ENCODE measurements at places on chromosomes 2 and 18.

- no peaks in the 10 kb centered on the region for H3K27me3 ChIP-seq
- no peak overlapping the region for H3K4me3 ChIP-seq
- H3K36me3 ChIP-seq: no peaks in the 10 kb centered on the region
- DNase-seq: no peak
- no peak overlapping the region for H3K27ac ChIP-seq
These were observed 105.9 kb upstream of the THOC1 start for GRCh38 chr18:373780-374179.

DNA sequence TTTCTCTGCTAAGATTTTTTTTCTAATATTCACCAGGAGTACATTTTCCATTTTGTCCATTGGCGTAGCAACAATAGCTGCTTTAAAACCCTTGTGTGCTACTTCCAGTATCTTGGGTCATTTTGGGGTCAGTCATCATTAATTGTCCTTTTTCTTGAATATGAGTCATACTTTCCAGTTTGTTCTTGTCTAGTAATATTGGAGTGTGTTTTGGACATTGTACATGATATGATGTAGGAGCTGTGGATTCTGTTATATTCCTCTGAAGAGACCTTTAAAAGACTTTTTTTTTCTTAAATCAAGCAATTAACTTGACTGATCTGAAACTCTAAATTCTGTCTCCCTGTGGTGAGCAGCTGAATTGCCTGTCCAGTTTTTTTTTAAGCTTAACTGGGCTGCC is 40.8 kb downstream of the AGPS start:
- H3K4me3 ChIP-seq: no peak overlapping the region
- H3K36me3 ChIP-seq: no peaks in the 10 kb centered on the region
- no peak overlapping the region for H3K27ac ChIP-seq
- H3K27me3 ChIP-seq: no peaks in the 10 kb centered on the region
- no peaks in the 10 kb centered on the region for H3K4me1 ChIP-seq

- H3K4me1 ChIP-seq: peaks cover 22% of the 10 kb centered on the region
- H3K27ac ChIP-seq: no peak overlapping the region
- H3K27me3 ChIP-seq: no peaks in the 10 kb centered on the region
- DNase-seq: no peak
- no peak overlapping the region for H3K4me3 ChIP-seq
These were observed 136.2 kb downstream of the THADA start for GRCh38 chr2:43459446-43460173.

- no peaks in the 10 kb centered on the region for H3K4me1 ChIP-seq
- H3K4me3 ChIP-seq: no peak overlapping the region
- no peaks in the 10 kb centered on the region for H3K36me3 ChIP-seq
- DNase-seq: no peak
These were observed 260.0 kb downstream of the GULP1 start for GRCh38 chr2:188551671-188552070.

DNA sequence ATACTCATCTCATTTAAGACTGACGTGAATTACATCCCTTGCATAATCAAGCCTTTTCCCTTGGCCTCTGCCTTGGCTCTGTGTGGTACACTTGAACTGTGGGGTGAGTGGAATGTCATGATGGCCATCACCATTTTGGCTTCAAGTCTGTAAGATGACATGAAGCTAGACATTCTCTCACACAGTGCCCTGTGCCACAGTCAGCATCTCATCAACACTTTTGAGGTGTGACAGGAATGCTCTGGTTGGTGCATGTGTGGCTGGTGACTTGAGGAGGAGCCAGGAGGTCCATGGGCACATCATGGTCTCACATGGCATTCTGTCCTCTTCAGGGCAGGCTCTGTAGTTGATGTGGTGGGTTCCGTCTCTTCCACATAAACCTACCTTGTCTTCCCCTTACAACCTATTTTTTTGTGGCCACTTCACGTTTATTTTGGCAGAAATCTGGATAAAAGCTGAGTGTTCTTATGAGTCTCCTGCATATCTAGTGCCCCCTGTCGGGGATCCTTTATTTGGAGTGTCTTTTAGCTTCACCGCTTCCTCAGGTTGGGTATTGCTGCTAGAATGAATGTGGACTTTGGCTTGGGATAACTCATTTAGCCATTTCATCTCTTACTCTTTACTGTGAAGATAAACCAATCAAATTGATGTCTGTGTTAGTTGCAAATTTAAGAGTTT is 28.1 kb downstream of the MAP4K4 start:
- no peak overlapping the region for H3K4me3 ChIP-seq
- no peak for DNase-seq
- H3K27me3 ChIP-seq: no peaks in the 10 kb centered on the region
- H3K36me3 ChIP-seq: no peaks in the 10 kb centered on the region
- H3K4me1 ChIP-seq: no peaks in the 10 kb centered on the region

DNA sequence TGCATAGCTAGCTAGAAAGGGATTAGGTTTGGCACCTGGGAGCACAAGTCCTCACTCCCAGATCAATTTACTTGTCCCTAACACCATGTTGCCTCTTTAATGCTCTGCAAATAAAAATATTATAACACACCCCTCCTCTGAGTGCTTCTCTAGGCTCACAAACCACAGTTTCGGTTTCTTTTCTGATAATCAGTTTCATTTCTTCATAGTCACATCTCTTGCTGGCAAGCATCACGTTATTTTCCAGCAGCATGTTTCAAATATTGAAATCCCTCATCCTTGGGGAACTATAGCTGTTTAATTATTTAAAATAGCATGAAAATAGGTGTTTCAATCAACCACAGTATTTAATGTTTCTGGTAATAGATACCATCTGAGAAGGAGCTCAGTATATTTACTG is 13.9 kb upstream of the SMCHD1 start:
- H3K4me3 ChIP-seq: no peak overlapping the region
- H3K27me3 ChIP-seq: peaks cover 4% of the 10 kb centered on the region
- no peak for DNase-seq
- no peaks in the 10 kb centered on the region for H3K4me1 ChIP-seq
- no peak overlapping the region for H3K27ac ChIP-seq

DNA sequence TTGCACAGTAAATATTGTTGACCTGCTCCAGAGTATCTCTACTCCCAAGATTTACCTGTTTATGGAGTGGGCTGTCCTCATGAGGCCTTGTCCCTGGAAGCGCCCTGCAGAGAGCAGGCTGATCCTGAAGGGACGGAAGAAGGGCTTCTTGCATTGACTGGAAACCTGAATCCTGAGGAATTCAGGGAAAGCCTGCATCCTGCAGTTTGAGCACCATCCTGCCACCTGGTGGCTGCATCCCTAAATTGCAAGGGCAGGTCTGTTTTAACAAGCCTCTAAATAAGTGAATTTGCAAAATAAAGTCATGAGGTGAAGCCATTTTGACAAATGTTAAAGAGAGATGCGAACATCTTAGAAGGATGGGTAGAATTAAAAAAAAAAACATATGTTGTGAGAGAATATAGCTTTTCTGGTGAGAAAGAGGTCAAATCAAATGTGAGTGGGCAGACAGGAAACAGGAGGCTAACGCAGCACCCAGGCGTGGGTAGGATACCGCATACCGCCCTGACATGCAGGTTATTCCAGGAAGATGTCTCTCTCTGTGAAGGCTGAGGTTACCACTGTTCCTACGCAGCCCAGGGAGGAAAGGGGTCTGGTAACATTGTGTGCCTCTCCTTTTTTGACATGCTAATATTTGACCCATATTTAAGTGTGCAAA is 754.9 kb downstream of the RNF144A start:
- H3K4me3 ChIP-seq: no peak overlapping the region
- no peaks in the 10 kb centered on the region for H3K27me3 ChIP-seq
- no peaks in the 10 kb centered on the region for H3K36me3 ChIP-seq

GRCh38 chr18:38330573-38330972 is 765.0 kb upstream of the CELF4 start:
- H3K27me3 ChIP-seq: no peaks in the 10 kb centered on the region
- H3K4me3 ChIP-seq: no peak overlapping the region
- no peak overlapping the region for H3K27ac ChIP-seq

DNA sequence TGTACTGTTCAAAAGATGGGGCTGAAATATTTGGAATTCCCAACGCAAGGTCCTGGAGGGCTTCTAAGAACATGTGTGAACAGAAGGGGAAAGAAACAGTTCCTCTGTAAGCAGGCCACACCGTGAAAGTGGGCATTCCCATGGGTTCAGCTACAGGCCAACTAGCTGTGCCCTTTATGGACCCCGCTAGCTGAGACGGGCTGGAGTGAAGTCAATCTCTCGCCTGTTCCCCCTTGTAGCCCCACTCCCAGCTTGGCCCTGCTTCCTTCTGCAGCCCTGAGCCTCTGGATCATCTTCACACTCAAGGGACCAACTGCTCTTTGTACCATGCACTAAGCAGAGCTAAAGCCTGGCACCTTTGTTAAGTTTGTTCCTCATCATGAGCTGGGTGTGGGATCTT is 55.4 kb downstream of the POLR1A start:
- H3K4me1 ChIP-seq: no peaks in the 10 kb centered on the region
- no peak overlapping the region for H3K27ac ChIP-seq
- no peaks in the 10 kb centered on the region for H3K36me3 ChIP-seq
- DNase-seq: no peak
- H3K27me3 ChIP-seq: no peaks in the 10 kb centered on the region
- no peak overlapping the region for H3K4me3 ChIP-seq

DNA sequence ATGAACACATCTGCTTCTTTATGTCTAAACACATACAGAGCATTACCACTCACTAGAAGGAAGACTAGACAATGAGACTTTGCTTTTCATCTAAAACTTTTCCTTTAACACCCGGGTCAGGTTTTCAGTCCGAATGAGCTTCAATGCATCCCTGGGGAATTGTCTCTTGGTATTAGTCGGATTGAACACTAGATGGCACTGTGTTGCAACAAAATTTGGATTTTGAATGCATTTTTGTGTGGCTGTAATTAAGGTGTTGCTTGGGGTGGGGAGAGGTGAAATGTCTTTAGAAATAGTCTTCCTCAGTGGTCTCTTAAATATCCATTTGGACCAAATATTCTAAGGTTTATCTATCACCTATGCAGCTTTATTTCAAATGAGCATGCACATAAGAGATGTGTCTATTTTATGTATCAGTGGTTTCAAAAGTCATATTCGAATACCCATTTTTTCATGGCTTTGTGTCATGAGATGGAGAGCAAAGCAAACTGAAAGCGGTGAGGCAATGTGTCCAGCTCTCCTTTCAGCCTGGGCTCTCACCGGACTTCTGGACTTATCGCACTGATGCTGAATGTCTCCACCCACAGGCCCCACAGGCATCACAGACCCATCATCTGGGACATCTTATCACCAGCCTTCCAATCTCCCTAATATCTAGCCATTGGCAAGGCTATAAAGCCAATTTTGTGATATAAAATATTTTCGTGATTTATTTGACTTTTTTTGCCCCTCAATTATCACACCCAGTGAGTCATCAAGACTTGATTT is 510.3 kb downstream of the RNF144A start:
- peak; percentile 77 for DNase-seq
- no peaks in the 10 kb centered on the region for H3K36me3 ChIP-seq
- H3K4me3 ChIP-seq: no peak overlapping the region

DNA sequence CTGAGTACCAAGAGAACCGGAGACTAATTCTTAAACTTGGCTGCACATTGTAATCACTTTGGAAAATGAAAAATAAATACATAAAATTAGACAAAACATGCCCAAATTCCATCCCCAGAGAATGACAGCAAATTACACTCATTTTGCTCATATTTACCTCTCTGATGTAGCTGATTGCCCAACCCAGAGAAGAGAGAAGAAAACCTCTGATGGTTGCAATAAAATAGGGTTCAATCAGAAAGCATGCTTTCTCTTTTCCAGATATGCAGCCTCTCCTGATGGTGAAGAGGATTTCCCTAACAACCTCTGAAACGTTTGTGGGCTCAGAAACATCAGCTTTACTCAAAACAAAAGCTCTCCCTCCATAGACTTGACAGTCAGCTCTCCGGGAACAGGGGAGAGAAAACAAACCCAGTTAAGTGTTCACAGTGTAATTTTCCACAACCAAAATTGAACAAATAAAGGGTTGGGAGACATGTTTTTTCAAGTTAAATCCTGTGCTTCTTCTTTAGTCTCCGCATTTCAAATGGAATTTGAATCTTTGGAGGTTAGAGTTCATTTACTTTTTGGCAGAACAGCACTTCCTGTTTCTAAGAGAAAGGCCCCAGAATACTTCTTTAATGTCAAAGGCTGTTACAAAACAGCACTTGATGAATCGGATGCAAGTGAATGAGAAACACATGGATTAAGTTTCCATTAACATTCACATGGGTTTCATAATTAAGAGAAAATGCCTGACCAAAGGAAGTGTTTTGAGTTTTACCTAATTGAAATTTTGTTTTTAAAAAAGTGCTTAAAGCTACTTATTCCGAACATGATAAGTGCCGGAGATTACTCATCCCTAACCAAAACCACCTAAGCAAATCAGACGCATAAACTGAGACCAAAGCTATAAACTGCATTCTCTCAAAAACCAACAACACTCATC is 570.1 kb upstream of the SYT4 start:
- H3K4me1 ChIP-seq: peaks cover 7% of the 10 kb centered on the region
- peak overlapping the region; percentile 74 for H3K27ac ChIP-seq
- H3K36me3 ChIP-seq: no peaks in the 10 kb centered on the region

- no peaks in the 10 kb centered on the region for H3K36me3 ChIP-seq
- H3K4me1 ChIP-seq: no peaks in the 10 kb centered on the region
- no peak for DNase-seq
- no peaks in the 10 kb centered on the region for H3K27me3 ChIP-seq
These were observed 149.0 kb upstream of the CYP1B1 start for GRCh38 chr2:38224821-38225437.

- no peak for DNase-seq
- H3K27me3 ChIP-seq: no peaks in the 10 kb centered on the region
- no peaks in the 10 kb centered on the region for H3K36me3 ChIP-seq
- H3K4me1 ChIP-seq: peaks cover 9% of the 10 kb centered on the region
These were observed 11.9 kb upstream of the AGFG1 start for GRCh38 chr2:227460070-227460485.

- no peaks in the 10 kb centered on the region for H3K4me1 ChIP-seq
- H3K27me3 ChIP-seq: no peaks in the 10 kb centered on the region
- H3K36me3 ChIP-seq: no peaks in the 10 kb centered on the region
- H3K27ac ChIP-seq: no peak overlapping the region
- H3K4me3 ChIP-seq: no peak overlapping the region
These were observed 110.6 kb upstream of the SIX2 start for GRCh38 chr2:45119855-45120254.

GRCh38 chr18:35107216-35107615 is 66.0 kb downstream of the MAPRE2 start:
- no peak for DNase-seq
- no peaks in the 10 kb centered on the region for H3K27me3 ChIP-seq
- H3K36me3 ChIP-seq: no peaks in the 10 kb centered on the region

Measured in hepatocyte (in vitro differentiated cells).